Pancreas (tissue), 10 donors: ENCODE measurements at places on chromosomes 12 and 14. TPM values are rescaled to one million over a fixed set of nuclear protein-coding genes. Genes with fewer than 3 reads are reported as not detected.

- H3K4me3 ChIP-seq: no peak overlapping the region
- no peak for DNase-seq
- H3K27ac ChIP-seq: no peak overlapping the region
- no peaks in the 10 kb centered on the region for H3K4me1 ChIP-seq
- no peaks in the 10 kb centered on the region for H3K36me3 ChIP-seq
These were observed 7.4 kb upstream of the IGFBP6 start for GRCh38 chr12:53090105-53090504.

Gene ACVRL1
- 10.1 TPM for polyA plus RNA-seq

DNA sequence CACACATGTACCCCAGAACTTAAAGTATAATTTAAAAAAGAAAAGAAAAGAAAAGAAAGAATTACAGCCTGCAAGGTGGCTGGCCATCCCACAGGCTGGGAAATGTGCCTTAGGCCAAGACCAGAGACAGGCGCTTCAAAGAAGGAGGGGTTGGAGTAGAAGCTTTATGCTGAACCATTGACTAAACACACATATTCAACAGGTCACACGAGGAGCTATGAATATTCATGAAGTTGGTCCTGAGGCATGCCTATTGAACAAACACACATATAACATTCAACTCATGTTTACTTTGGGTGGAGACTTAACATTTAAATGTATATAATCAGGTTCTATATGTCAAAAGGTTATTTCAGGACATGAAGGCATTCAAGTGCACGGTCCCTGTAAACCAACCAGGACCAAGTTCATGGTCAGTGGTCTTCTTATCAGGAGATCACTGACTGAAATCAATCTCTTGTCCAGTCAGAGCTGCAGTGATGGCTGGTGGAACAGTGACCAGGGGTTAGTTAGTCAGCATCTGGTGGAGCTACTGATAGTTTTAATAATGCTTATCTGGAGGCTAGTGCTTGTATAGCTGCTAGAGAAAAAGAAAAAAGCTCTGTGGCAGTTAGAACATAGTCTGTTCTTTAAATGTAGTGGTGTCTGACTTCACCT lies 35.6 kb upstream of the ITPR2 start:
- peaks cover 43% of the 10 kb centered on the region for H3K4me1 ChIP-seq
- DNase-seq: no peak
- no peaks in the 10 kb centered on the region for H3K27me3 ChIP-seq
- no peaks in the 10 kb centered on the region for H3K36me3 ChIP-seq

DNA sequence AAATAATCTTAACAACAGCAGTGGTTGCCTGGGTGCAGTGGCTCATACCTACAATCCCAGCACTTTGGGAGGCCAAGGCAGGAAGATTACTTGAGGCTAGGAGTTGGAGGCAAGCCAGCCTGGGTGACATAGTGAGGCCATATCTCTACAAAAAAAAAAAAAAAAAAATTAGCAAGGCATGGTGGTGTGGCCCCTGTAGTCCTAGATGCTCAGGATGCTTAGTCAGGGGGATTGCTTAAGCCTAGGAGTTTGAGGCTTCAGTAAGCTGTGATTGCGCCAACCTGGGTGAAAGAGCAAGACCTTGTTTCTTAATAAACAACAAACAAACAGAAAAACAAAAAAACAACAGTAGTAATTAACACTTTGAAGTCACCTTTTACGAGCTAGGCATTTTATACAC lies 642 bp upstream of the ACSM4 start:
- no peak overlapping the region for H3K27ac ChIP-seq
- H3K4me3 ChIP-seq: no peak overlapping the region
- H3K36me3 ChIP-seq: no peaks in the 10 kb centered on the region

Gene PTCSC3
- not detected for polyA plus RNA-seq

DNA sequence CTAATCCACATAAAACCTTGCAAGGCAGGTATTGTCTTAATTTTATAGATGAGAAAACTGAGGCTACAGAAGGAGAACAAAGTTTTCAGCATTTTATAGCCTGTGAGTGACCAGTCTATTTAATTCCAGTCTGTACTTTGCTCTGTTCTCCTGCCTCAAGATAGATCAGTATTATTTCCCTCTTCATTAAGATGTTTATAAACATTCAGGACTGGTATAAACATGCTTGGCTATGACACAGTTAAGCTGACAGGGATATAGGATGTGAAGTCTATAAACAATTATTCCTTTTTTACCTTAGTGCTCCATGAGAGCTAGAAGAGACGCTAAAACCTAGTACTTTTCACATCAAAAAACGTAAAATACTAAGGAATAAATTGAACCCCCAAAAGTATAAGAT lies 287.3 kb downstream of the RAD51B start:
- H3K4me1 ChIP-seq: no peaks in the 10 kb centered on the region
- DNase-seq: no peak
- H3K27me3 ChIP-seq: no peaks in the 10 kb centered on the region
- H3K36me3 ChIP-seq: no peaks in the 10 kb centered on the region

DNA sequence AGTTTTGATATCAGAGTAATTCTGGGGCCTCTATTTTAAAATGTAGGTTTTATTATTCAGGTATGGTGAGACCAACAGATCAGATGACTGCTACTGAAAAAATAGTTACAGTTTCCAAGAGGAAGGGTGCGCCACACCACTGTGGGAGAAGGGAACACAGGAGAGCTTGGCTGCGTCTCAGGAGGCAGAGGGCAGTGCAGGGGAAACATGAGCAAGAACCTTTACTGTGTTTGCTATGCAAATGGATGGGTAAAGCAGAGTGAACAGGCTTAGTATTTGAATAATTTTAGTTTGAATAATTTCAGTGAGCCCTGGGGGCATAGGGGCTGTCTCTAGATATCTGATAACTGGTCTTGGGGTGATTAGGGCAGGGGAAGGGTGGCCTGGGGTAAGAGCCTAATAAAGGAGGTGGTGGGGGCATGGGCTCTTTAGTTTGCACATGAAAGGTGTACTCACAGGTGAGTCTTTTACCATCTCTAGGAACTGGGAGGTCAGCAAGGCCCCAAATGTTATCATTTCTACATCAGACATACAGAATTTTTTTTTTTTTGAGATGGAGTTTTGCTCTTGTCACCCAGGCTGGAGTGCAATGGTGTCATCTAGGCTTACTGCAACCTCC lies 196.8 kb upstream of the NEDD1 start:
- H3K4me3 ChIP-seq: no peak overlapping the region
- H3K27me3 ChIP-seq: no peaks in the 10 kb centered on the region
- no peak overlapping the region for H3K27ac ChIP-seq

Gene NT5DC3
- 2.6 TPM for polyA plus RNA-seq

Gene MMP14
- polyA plus RNA-seq: 18.7 TPM

DNA sequence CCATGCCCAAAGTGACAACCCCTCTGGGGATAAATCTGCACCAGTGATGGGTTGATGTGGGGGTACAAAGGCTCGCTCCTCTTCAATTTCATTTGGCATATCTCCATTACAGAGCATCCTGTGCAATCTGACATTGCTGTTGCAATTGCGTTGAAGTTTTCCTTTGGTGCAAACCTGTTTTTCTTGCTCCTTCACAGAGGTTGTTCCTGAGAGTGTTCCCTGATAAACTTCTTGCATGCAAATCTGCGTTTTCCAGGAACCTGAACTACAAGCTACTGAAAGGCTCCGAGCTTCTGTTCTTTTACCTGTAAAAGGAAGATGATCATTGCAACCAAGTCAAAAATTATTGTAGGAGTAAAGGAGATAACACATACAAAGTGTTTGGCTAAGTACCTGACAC lies 26.1 kb downstream of the SERPINA11 start:
- DNase-seq: no peak
- H3K27ac ChIP-seq: no peak overlapping the region
- H3K27me3 ChIP-seq: peaks cover 4% of the 10 kb centered on the region
- no peaks in the 10 kb centered on the region for H3K36me3 ChIP-seq
- no peak overlapping the region for H3K4me3 ChIP-seq

Gene LTBR
- 74.2 TPM for polyA plus RNA-seq

GRCh38 chr12:89707703-89708564 lies 704 bp downstream of the ATP2B1 start:
- no peaks in the 10 kb centered on the region for H3K27me3 ChIP-seq
- H3K4me1 ChIP-seq: peaks cover 9% of the 10 kb centered on the region
- DNase-seq: peak; percentile 49
- H3K36me3 ChIP-seq: no peaks in the 10 kb centered on the region

Gene HOXC9
- 0.26 TPM for polyA plus RNA-seq

- no peak overlapping the region for H3K4me3 ChIP-seq
- H3K36me3 ChIP-seq: no peaks in the 10 kb centered on the region
- H3K27me3 ChIP-seq: no peaks in the 10 kb centered on the region
- no peak overlapping the region for H3K27ac ChIP-seq
- DNase-seq: no peak
- H3K4me1 ChIP-seq: no peaks in the 10 kb centered on the region
These were observed 138.9 kb downstream of the PLXNC1 start for GRCh38 chr12:94287245-94287628.

- no peak overlapping the region for H3K27ac ChIP-seq
- no peak overlapping the region for H3K4me3 ChIP-seq
- H3K4me1 ChIP-seq: no peaks in the 10 kb centered on the region
- DNase-seq: no peak
- no peaks in the 10 kb centered on the region for H3K27me3 ChIP-seq
These were observed 94.9 kb downstream of the SLCO1A2 start for GRCh38 chr12:21239866-21240265.

DNA sequence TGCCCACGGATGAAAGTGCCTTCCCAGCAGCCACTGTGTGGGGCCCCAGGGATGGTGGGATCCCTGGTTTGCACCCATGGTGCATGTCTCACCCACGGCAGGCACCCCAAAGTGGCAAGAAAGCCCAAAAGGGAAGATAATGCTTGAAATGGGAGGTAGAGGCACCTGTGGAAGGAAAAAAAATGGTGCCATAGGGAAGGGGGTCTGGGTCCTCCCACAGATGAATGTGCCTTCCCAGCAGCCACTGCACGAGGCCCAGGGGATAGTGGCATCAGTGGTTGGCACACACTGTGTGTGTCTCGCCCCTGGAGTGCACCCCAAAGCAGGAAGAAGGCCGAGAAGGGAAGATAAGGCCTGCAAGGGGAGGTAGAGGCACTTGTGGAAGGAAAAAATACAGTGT lies 264.2 kb downstream of the ALG10 start:
- no peaks in the 10 kb centered on the region for H3K36me3 ChIP-seq
- H3K4me3 ChIP-seq: no peak overlapping the region
- no peak for DNase-seq
- H3K27ac ChIP-seq: no peak overlapping the region
- no peaks in the 10 kb centered on the region for H3K27me3 ChIP-seq

Gene NPFF
- polyA plus RNA-seq: 0.99 TPM

DNA sequence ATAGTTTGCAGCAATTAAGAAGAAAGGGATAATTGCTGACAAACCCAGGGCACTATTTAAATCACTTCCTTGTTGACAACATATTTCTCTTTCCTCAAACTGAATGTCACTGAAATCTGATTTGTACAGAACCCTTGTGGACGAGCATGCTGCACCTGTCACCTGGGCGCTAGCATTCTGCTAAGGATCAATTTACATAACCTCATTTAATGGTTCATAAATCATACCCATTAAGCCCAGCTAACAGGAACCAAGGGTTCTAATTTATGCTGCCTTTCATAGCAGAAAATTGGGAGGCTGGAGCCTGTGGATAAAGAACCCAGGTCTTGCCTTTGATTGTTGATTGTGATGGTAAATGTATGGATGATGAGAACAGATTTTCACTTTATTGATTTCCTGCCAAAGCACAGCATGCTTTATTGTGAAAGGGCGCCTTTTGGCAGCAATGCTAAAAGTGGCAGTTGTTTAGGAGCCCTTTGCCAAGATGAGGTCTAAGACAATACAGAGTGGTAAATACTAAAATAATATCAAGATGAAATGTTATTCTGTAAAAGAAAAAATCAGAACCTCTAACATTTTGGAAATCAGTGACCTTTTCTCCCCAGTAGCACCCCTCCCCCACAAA lies 95.4 kb downstream of the NKX2-1 start:
- DNase-seq: no peak
- H3K4me3 ChIP-seq: no peak overlapping the region
- H3K4me1 ChIP-seq: no peaks in the 10 kb centered on the region
- H3K36me3 ChIP-seq: no peaks in the 10 kb centered on the region
- H3K27ac ChIP-seq: no peak overlapping the region
- H3K27me3 ChIP-seq: no peaks in the 10 kb centered on the region

Gene OR6C2
- polyA plus RNA-seq: not detected

GRCh38 chr14:105889666-105890473 lies 363.5 kb downstream of the TMEM121 start:
- no peak for DNase-seq
- H3K4me1 ChIP-seq: no peaks in the 10 kb centered on the region
- no peaks in the 10 kb centered on the region for H3K27me3 ChIP-seq
- no peak overlapping the region for H3K27ac ChIP-seq
- H3K36me3 ChIP-seq: no peaks in the 10 kb centered on the region
- H3K4me3 ChIP-seq: no peak overlapping the region

Gene RTN1
- 7.6 TPM for polyA plus RNA-seq

Gene SERPINA5
- polyA plus RNA-seq: 139 TPM

GRCh38 chr14:101232340-101233020 lies 328.8 kb upstream of the DIO3 start:
- H3K36me3 ChIP-seq: no peaks in the 10 kb centered on the region
- H3K4me3 ChIP-seq: no peak overlapping the region
- DNase-seq: no peak
- no peaks in the 10 kb centered on the region for H3K4me1 ChIP-seq

DNA sequence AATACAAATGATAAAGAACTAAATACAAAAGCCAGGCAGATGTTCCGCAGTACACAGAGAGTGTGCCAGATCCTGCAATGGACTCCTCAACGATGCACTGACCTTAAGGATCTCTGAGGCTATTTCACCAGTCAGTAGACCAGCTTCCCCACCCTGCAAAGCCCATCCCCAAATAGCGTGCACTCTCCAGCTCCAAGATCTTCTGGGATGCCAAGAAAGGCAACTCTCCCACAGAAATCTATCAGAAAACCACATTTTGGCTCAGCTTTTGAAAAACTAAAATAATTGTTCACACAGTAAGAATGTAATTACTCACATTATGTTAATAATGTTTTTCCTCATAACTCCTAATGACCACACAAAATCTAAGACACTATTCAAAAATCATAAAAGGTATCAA lies 90.4 kb downstream of the PPP2R5E start:
- H3K4me1 ChIP-seq: peaks cover 23% of the 10 kb centered on the region
- H3K4me3 ChIP-seq: no peak overlapping the region
- H3K36me3 ChIP-seq: no peaks in the 10 kb centered on the region

GRCh38 chr14:58533446-58533845 lies 104.3 kb upstream of the DACT1 start:
- no peak overlapping the region for H3K4me3 ChIP-seq
- H3K27me3 ChIP-seq: no peaks in the 10 kb centered on the region
- H3K27ac ChIP-seq: no peak overlapping the region
- peaks cover 7% of the 10 kb centered on the region for H3K4me1 ChIP-seq

Gene AVPR1A
- 0.19 TPM for polyA plus RNA-seq

- no peaks in the 10 kb centered on the region for H3K27me3 ChIP-seq
- peak overlapping the region; percentile 2 for H3K27ac ChIP-seq
- no peaks in the 10 kb centered on the region for H3K36me3 ChIP-seq
- H3K4me3 ChIP-seq: no peak overlapping the region
- DNase-seq: no peak
These were observed 217.0 kb downstream of the SYNE2 start for GRCh38 chr14:64069634-64070359.

GRCh38 chr14:34722723-34723545 lies 8.5 kb upstream of the CFL2 start:
- no peaks in the 10 kb centered on the region for H3K36me3 ChIP-seq
- H3K27ac ChIP-seq: no peak overlapping the region
- DNase-seq: no peak
- no peaks in the 10 kb centered on the region for H3K27me3 ChIP-seq
- H3K4me3 ChIP-seq: no peak overlapping the region
- H3K4me1 ChIP-seq: no peaks in the 10 kb centered on the region

- no peak overlapping the region for H3K27ac ChIP-seq
- no peaks in the 10 kb centered on the region for H3K4me1 ChIP-seq
- H3K27me3 ChIP-seq: no peaks in the 10 kb centered on the region
- DNase-seq: no peak
- no peaks in the 10 kb centered on the region for H3K36me3 ChIP-seq
These were observed 224.5 kb downstream of the VRK1 start for GRCh38 chr14:97021571-97022168.
